Activated T-cell treated with anti-CD3 and anti-CD28 coated beads, Interleukin-2, amount 50 U/mL, for 24 hours (primary cell): ENCODE measurements at places on chromosomes 12 and 14.
A peak's percentile ranks its signal among the peaks of the same experiment; 100 is the strongest.

DNA sequence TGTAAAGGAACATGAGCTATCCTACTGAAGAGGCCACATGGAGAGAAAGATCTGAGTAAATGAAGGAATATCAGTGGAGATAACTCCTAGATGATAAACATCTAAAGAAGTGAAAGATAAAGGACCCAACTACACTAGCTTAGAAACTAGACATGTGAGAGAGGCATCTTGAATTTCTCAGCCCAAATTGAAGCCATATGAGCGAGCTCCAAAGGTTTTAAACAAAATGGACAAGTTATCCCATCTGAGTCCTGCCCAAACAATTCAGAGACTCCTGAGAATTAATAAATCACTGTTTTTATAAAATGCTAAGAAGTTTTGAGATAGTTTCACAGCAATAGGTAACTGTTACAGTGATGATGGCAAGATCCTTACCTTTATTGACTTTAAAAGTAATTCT lies 438.9 kb downstream of the NAV3 start:
- DNase-seq, result no peak

GRCh38 chr14:38016497-38016896 lies 191.2 kb upstream of the SSTR1 start:
- DNase-seq, result no peak

GRCh38 chr12:130715150-130715997 lies 725 bp downstream of the RIMBP2 start:
- no peak for DNase-seq

DNA sequence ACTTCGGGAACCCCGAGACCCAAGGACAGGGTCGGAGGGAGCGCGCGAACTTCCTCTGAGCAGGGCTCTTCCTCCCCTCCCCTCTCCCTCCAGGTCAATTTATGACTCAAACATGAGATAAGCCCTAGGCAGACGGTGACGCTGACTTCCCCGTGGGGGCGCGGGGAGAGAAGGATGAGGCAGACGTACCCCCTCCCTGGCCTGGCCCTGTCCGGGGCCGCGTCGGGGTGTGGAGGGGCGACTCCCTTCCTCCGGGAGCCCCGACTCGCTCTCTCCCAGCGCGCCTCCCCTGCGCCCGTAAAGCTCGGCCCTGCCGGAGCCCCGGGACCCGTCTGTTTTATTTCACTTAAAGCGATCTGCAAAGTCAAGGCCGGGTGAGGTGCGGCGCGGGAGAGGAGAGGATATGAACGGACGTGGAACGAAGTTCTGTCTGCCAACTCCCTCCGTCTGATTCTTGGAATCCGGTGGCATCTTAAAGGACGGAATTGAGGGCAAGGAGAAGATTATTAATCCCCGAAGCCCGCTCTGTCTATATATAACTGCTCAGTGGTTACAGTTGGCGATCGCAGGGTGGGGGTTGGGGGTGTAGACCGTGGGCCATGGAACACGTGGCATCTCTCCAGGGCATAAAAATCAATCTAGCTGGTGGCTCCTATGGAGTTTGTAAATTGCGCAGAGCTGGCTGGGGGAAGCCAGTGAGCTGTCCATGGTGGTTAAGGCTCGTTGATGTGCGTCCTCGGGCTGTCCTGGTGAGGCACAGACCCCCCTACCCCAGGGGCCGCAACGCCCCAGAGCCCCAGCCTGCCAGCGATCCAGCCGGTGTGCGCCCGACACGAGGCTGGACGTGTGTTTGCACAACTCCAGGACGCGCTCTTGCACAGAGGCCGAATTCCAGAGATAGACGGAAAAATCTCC lies 2.9 kb upstream of the PTHLH start:
- peak; percentile 41 for DNase-seq

- no peak for DNase-seq
These were observed 174.7 kb downstream of the SSPN start for GRCh38 chr12:26370098-26370497.

- no peak for DNase-seq
These were observed 287.2 kb downstream of the BCAT1 start for GRCh38 chr12:24661657-24662096.

GRCh38 chr14:96053600-96054381 lies 14.6 kb downstream of the C14orf132 start:
- DNase-seq, result no peak

DNA sequence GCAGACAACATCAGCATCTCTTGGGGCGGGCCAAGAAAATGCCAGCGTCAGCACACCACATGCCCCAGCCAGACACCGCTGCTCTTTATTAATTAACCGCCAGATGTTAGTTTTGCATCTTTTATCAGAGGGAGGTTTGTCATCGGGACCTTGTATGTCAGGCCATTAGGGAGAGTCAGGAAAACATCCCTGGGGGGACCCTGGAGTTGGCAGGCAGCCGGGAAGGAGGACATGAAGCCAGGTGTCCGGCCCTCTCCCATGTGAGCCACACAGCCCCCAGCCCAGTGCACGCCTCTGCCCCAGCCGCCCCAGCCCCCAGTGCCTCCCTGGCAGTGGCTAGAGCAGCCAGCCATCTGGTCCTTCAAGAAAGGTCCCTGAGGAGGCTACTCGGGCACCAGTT lies 56.9 kb upstream of the FAM222A start:
- no peak for DNase-seq

- no peak for DNase-seq
These were observed 6.3 kb upstream of the SERPINA1 start for GRCh38 chr14:94394581-94395207.

GRCh38 chr12:10409392-10409791 lies at the start of gene KLRC4:
Gene KLRC4 (minus strand): TSS chr12:10409757. CDS start chr12:10409575, 182 bp downstream.
- no peak for DNase-seq

DNA sequence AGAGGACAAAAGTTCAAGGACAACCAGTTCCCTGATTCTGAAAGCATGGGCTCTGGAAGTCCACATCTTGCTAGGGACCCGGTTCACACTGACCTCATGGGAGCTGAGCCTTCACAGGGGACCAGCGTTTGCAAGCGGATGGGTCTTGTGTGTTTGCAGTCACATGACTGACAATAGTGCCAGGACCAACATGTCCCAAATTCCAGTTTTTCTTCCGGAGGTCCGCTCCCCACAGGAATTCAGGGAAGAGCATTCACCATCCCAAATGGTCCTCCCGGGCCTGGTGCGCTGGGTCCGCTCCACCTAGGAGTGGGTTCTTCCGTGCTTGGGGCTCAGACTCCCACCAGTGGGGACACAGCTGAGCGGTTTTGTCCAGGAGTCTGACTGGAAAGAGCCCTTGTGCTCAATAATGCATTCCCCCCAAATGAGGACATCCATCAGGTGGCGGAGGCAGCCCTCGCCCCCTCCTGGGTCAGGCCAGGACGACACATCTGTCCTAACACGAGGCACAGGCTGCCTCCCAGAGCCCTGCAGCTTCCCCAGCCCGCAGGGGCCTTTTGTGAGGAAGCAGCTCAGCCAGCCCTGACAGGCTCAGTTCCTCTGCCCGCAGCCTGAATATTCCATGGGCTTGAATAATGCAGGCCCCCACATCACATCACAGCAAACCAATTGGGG lies 91.8 kb upstream of the BCL11B start:
- no peak for DNase-seq

DNA sequence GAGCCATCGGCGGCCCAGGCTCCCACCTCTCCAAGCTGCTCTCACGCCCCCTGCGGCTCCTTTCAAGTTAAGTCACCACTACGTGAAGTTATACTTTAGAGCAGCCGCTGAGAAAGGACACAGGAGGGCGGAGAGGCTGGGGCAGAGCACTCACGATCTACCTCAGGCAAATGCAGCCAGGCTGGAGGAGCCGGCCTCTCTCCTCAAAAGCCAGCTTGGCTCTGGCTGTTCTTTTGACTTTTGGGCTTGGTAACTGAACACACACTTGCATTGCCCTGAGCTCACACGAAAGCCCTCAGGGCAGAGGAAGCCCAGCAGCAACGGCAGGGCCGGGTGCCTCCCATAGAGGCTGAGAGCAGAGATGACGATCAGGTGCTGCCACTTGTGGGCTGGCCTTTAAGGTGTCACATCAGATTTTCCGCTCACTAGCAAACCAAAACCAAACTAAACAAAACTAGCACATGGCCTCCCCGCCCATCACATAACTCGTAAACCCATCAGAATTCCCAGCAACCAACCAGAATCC lies 75.2 kb downstream of the PITPNM2 start:
- DNase-seq, result peak; percentile 84

DNA sequence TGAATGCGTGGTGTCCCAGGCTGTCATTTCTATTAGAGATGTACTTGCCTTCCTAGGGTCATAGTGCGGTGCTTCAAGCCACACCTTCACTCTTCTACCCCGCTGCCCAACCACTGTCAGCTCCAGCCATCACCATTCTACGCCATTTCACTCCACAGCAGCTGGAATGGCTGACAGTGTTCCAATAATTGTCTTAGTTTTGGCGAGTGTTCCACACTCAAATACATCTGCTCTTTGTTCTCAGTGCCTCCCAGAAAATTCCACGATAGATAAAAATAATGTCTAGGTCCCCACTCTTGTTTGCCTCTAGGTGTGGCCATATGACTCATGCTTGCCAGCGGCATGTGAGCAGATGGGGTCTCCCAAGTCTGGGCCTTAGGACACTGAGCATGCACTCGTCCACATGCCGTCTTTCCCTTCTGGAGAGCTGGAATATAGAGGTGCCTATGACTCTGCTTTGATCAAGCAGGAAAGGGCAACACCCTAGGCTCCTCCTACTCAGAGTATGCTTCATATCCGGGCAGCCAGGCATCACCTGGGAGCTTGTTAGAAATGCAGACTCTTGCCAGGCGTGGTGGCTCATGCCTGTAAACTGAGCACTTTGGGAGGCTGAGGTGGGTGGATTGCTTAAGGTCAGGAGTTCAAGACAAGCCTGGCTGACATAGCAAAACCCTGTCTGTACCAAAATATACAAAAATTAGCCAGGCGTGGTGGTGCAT lies 163.0 kb downstream of the BRMS1L start:
- DNase-seq, result no peak

DNA sequence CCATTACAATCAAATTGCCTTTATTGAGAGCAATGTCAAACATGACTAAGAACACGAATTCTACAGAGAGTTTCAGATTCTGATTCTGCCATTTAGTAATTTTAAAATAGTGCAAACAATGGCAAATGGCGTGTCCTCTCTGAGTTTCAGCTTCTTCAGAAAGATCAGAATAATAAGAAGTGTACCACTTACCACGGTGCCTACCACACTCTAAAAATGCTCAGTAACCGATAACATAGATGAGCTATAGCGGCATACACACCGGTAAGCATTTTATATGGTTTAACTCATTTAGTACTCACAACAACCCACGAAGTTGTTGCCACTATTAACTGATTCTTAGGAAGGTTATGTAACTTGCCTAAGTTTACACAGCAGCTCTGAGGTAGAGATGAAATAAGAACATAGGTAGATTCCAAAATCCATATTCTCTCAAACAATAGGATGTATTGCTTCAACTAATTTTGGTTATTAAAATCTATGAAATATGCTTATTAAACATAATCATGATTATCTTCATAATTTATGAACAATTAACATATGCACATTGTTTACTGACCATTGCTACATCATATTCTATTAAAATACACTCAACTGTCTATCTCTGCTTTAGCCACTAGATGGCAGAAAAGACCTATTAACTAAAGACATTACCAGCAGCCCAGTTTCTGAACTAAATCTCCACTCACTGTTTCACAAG lies 38.3 kb downstream of the SLC6A15 start:
- DNase-seq, result no peak

DNA sequence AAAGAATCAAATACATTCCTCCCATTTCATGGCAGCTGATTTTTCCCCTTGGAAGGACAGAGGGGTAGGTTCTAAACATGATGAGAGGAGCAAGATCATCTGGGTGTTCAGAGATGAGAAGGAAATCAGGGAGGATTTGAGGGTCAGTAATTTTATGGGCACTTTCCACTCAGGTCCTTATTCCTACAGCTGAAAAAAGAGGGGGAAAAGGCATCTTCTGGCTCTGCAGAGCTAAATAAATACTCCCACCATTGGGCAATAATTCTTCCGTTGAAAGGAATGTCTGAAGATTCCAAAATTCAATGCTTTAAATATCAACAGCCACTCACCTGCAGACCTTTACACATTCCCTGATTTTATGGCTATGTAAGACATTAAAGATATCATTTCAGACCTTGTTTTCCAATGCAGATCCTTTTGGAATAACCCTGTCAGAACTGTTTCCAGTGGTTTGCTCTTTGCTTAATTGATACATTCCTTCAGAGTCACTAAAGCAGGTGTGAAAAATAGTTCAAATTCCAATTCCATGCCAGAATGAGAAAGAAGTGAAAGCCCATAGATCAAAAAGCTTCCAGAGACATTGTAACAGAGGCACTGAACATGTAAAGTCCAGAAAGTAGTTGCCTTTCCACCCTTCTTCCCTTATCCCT lies 233.3 kb upstream of the KRR1 start:
- DNase-seq, result no peak

DNA sequence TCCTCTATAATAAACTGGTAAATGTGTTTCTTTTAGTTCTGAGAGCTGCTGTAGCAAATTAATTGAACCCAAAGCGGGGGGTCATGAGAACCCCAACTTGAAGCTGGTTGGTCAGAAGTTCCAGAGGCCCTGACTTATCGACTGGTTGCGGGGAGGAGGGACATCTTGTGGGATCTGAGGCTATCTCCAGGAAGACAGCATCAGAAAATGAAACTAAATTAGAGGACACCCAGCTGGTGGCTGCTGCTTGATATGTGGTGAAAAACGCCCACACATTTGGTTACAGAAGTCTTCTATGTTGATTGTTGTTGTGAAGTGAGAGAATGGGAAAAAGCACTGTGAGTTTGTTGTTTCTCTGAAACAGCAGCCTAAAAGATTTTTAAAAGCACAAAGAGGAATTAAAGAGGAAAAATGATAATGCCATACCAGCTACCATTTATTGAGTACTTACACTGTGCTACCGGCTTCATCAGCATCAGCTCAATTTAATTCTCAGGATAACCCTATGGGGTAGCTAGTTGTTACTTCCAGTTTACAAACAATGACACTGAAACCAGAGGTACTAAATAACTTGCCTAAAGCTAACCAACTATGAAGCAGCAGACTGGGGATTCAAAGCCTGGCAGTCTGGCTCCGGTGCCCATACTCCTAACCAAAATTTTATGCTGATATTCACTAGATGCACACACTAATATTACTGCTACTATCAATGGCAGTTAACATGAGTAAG lies 24.3 kb downstream of the DDX24 start:
- DNase-seq, result no peak

DNA sequence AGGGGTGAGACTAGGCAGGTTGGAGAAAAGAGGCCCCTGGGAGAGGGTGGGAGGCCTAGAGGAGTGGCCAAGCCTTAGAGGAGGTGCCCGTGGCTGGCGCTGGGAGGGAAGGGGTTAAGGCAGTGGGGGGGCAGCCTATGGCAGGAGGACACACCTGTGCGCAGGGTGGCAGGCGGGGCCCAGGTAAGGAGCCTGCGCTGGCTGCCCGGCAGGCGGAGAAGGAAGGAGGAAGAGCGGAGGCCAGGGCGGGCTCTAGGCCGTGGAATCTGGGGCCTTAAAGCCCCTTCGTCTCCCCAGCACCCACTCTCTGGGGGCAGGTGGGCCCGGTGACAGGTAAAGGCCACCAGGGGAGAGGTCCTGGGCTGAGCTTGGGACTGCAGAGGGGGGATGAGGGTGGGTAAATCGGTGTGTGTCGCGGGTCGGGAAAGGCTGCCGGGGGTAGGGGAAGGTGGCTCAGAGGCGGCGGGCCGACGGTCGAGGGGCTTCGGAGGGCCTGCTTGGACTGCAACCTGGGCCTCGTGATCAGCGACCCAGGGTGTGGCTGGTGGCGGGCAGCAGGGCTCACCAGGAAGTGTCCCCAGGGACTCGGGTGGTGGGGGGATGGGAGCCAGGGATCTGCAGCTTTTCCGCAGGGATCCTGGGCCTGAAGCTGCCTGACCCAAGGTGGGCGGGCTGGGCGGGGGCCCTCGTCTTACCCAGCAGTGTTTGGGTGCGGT lies 7.3 kb downstream of the PHB2 start:
- no peak for DNase-seq

- no peak for DNase-seq
These were observed 15.6 kb downstream of the CLECL1 start for GRCh38 chr12:9717070-9717925.

GRCh38 chr14:33689680-33690079 lies 261.2 kb downstream of the EGLN3 start:
- DNase-seq, result no peak
